ENCODE measurements at places on chromosomes 7 and 10.
A peak's percentile ranks its signal among the peaks of the same experiment; 100 is the strongest.

- DNase-seq, result no peak
Measured at GRCh38 chr10:43389867-43390266, 18.4 kb downstream of the FXYD4 start.

GRCh38 chr7:151046603-151047573 lies 1.4 kb upstream of the ASIC3 start:
- no peak for DNase-seq

DNA sequence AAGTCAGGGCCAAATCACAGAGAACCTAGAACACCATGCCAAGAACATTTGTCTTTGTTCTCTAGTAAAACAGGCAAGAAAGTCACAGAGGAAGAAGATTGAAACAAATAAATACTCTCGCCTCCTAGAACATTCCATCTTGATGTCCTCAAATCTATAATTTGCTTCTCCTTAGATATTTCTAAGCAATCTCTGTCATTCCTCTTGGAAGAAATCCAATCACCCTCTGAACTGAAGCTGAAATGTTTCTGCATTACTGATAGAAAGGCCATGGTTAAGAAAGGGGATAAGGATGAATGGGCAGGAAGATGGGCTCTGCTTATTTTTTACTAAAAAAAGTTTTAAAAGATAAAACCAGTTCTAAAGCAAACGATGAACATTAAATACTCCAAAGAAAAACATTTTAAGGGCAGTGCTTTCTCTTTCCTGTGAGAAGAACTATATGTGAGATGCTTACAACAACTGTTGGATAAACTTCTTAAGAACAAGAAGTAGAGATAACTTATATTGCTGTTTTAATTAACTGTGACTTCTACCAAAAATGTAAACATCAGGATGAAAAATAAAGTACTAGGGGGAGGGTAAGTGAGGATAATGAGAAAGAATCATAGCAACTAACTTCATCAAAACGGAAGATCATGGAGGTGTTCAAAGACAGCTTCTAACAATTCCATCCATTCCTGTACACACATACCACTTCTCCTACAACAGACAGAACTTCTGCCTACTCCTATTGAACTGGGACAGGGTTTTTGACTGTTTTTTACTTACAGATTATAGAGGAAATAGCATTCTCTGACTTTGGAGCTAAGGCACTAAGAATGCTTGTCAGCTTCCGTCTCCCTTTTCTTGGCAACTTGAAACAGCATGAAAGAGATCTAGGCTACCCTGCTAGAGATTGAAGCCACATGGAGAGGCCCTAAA lies 153.0 kb upstream of the LRRTM3 start:
- DNase-seq, result no peak

- DNase-seq, result no peak
Measured at GRCh38 chr10:101967119-101967518, 88.9 kb downstream of the ARMH3 start.

GRCh38 chr10:91198781-91199180 lies 21.7 kb upstream of the PCGF5 start:
- DNase-seq, result peak; percentile 21

- no peak for DNase-seq
Measured at GRCh38 chr7:68043546-68043945, 1046.9 kb downstream of the TYW1 start.

DNA sequence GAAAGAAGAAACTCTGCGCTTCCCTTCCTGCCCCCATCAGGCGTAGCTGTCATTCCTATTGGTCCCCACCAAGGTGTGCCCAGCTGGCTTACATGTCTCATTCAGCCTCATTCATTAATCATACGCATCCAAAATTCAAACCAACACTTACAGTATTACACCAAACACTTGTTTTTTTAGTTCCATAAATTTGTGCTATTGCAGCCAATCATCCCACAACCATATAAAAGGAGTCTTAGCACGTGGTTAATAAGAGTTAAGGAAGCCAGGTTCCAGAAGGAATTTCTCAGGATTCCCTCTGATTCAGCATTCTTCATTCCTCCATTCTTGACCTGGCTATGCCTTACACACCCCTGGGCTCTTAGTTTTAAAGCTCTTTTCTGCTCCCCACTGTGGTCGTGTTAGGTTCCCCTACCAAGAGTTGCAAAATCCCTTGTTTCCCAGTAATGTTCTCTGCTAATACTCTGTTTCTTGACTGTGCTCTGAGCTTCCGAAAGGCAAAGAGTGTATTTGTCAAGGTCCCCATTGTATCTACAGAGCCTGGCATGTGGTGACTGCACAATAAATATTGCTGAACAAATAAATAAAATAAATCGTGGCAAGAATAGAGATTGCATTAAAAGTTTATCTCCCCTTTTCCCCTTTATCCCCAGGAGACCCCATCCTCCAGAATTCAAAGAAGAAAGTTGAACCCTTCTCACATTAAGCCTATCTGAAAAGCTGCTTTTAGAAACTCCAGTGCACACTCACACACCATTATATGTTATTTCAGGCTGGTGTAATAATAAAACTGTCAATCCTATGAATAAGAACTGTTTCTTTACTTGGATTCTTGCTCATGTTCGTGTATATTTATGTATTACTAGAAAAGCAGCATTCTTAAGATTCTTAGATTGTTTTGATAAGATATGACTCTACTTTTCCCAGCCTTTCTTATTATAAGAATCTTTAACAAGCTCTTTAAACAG lies 514.4 kb downstream of the INHBA start:
- DNase-seq, result no peak

DNA sequence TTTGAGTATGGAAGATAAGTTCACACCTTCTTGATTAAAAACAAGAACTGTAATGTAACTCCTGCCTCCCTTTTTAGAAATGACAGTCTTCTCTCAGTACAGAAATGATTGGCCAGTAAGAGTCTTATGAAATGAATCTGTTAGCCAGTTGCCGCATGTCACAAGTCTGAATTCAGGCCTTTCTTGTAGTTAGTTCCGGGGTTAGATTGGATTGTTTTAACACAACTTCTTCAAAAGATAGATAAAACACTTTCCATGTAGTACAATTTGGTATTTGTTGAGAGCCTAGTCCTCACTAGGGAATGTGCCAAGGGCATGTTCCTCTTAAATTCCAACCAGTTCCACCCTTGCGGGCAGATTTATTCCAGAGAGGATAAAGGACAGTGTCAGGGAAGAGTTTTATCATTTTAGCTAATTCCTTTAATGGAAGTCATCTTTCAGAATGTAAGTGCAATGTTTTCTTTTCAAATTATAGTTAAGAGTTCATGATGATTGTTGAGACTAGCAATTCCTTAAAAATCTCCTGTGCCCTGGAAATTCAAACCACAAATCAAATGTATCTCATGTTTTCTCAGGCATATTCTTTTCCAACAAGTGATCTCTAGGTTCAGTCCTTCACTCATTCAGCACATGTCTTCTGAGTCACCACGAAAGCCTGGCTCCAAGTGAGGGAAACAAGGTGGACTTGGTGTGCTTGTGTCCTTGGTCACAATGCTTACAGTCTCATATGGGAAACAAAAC lies 4.1 kb downstream of the FHIP2A start:
- DNase-seq, result peak; percentile 27

DNA sequence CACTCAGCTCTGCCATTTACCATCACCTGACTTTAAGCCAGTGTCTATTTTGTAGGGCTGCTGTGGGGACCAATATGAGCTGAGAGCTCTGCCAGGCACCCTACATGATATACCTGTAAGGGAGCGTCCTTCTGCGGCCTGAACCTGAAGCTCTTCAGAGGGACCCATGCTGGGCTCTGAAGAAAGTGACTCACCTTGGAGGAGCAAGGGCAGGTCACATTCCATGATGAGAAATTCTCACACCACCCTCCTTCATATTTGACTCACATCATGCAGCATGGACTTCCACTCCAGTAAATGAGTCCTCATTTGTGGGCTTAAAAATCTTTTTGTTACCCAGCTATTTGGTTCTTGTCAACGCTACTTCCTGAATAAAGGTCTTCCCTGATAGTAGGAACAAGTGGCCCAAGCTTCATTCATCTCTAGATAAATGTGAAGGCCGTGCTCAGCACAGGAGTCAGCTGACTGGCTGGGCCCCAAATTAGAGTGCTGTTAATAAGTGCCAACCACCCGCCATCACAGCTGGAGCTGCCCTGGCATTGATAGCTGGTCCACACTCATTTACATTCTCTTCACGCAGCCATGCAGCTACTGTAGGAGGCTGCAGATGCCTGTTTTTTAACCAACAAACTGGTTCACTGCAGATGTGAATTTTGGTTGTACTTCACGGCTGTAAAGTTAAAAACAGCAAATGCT lies 78.4 kb downstream of the RNF216 start:
- no peak for DNase-seq

DNA sequence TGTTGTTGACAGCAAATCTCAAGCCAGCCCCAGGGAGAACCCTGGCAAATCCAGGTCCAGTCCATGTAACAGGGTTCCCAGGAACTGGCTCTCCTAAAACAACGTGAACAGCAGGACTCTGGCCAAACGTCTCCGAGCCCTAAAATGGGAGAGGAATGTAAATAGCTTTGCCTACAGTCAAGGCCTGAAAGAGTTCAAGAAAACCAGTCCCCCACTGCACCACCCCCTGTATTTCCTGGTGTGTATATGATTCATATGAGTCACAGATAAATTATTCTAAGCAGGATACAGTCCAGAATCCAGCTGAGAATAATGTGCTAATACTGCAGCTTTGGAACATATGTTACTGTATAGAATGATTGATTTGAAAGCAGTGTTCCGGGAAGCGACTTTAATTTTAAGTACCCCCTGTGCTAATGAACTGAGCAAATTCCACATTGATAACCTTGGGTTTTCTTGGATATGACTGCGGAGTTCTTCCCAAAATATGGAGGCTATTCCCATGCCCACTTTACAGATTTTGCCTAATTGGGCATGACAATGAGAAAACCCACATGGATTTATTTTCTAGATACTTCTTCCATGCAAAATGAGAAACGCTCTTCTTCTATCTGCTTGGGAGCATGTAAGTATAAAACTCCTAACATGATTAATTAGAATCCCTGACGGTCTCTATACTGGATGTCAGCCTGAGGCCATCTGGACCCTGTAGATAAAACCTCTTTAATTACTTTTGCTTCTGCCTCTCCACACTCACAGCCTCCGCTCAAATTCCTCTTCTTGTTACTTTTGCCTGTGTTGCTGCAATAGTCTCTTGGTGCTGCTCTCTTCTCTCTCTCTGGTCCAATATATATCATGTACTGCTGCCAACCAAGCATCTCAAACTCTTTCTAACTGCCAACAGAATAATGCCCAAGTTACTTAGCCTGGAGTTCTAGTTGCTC lies 50.2 kb downstream of the LAMB4 start:
- DNase-seq, result no peak

- no peak for DNase-seq
Measured at GRCh38 chr7:129804111-129804889, 148.5 kb downstream of the UBE2H start.

GRCh38 chr7:25124465-25125136 lies 459 bp downstream of the CYCS start:
- DNase-seq, result no peak

DNA sequence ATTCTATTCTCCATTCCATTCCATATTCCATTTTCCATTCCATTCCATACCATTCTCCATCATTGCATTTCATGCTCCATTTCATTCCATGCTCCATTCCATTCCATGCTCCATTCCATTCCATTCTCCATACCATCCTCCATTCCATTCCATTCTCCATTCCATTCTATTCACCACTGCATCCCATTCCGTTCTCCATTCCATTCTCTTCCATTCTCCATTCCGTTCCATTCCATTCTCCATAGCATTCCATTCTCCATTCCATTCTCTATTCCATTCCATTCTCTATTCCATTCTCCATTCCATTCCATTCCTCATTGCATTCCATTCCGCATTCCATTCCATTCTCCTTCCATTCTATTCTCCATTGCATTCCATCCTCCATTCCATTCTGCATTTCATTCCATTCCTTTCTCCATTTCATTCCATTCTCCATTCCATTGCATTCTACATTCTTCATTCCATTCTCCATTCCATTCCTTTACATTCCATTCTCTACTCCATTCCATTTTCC lies 84.0 kb downstream of the NSUN6 start:
- DNase-seq, result no peak

GRCh38 chr10:128417826-128418225 lies 291.6 kb upstream of the MKI67 start:
- DNase-seq, result no peak

DNA sequence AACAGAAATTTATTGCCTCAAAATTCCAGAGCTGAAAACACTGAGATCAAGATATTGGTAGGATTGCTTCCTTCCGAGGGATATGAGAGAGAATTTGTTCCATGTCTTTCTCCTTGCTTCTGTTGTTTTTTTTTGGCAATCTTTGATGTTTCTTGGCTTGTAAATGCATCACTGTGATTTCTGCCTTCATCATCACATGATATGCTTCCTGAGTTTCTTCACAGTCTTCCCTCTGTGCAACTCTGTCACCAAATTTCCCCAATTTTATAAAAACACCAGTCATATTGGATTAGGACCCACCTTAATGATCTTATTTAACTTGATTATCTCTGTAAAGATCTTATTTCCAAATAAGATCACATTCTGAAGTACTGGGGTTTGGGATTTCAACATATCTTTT lies 14.7 kb downstream of the TMEM236 start:
- DNase-seq, result no peak

GRCh38 chr7:47405921-47406800 lies 175.8 kb downstream of the TNS3 start:
- no peak for DNase-seq

DNA sequence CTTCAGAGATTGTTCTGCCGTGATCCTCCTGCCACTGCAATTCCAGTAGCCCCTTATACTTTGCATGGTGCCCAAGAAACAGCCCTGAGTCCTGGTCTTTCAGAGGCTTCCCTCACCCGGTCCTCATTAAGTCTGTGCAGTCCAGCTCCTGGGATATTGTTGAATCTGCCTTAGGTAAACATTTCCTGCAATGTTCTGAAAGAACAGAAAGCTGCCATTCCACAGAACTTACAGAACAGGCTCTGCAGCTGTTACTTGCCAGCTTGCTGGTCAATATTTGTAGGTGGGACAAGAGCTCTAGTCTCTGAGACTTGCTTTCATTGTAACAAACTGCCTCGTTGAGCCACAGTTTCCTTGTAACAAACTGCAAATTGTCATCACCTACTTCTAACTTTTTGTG lies 115.0 kb upstream of the KIF5B start:
- no peak for DNase-seq

DNA sequence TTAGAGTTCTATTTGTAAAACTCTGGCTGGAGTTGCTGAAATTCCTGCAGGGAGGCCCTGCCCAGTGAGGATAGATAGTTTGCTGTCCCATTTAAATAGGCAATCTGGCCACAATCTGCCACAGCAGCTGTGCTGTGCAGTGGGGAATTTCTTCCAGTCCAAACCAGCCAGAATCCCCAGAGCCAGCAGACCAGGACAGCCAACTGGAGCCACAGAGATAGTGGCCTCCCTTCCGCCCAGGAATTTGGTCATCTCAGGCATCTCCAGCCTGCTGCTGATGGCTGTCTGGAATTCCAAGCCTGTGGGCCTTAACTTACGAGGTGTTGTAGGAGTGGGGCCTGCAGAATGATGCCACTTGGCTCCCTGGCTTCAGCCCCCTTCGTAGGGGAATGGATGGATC lies 643.4 kb downstream of the DNAJB9 start:
- no peak for DNase-seq

Data from activated T-cell treated with anti-CD3 and anti-CD28 coated beads, Interleukin-2, amount 50 U/mL, for 72 hours (primary cell).